Left renal pelvis (tissue), 4 donors: ENCODE measurements at places on chromosomes 4 and X.

- no peak for DNase-seq
Observed at GRCh38 chr4:3257103-3257555, 8.2 kb downstream of the MSANTD1 start.

DNA sequence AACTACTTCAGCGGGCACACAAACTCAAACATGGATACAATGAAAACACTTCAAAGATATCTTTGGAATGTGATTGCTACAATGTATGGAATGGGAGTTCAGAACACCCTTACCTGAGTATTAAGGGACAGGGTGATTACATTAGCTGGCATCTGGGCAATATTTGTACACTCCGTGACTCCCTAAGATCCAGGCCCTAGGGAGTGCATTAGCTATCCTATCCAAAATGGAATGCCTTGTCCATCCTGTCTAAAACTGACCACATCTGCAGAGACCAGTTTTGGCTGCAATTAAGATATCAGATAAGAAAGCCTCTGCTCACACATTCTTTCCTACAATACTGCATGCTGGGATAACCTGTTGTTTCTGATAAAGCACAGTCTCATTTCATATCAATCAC lies 176.6 kb upstream of the EMCN start:
- DNase-seq, result no peak

DNA sequence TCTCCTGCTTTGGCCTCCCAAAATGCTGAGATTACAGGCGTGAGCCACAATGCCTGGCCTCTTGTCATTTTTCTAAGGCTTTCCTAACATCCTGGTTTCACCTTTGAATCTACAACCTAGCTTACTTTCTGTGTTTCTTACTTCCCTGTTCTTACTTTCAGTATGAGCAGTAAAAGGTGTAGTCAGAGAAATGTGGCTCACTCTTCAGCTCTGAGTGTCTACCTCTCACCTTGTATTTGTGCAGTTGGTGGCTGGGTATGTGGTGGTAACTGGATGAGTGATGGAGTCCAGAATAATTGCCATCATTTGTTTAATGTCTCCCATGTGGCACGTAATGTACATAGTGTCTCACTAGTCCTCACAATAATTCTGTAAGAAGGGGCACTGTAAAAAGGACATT lies 19.1 kb upstream of the CXCL11 start:
- no peak for DNase-seq

DNA sequence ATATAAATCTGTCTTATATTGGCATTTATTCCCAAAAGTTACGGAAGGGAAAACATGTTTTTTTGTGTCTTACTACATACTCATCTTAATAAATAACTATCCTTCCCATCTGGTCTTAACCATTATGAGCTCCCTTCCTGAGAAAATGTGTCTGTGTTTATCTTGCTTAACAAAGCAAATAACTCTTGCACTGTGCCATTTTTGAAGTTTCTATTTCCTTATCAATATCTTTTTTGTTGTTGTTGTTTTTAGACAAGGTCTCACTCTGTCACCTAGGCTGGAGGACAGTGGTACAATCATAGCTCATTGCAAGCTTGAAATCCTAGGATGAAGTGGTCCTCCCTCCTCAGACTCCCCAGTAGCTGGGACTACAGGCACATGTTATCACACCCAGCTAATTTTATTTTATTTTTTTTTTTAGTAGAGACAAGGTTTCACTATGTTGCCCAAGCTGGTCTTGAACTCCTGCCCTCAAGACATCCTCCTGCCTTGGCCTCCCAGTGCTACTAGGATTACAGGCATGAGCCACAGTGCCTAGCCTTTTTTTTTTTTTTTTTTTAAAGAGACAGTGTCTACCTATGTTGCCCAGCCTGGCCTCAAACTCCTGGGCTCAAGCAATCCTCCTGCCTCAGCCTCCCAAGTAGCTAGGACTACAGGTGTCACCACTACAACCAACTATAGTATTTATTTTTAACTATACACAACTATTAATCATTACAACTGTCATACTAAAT lies 36.9 kb downstream of the CNOT6L start:
- no peak for DNase-seq

GRCh38 chrX:101385026-101385684 lies 836 bp downstream of the BTK start:
- DNase-seq, result no peak

DNA sequence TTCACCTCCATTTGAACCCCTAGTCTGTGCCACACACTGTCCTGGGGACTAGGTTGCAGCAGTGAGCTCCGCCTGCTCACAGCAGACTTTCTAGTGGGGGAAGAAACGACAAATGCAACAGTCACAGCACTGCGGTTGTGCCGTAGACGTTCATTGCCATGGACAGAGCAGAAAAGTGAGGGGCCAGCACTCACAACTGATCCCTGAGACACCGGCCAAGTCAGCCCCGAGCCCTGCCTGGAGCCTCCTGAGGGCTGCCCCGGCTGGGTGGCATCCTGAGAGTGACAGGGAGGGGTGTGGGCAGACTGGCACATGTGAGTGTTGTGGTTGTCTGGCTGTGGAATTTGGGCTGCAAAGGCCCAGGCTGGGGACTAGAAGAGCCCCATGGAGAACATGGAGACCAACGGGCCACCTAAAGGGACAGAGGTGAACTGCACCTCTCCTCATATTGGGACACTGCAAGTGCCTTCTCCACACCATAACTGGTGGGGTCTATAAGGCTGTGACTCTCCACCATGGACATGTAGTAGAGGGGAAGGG lies 4.6 kb downstream of the DUSP9 start:
- no peak for DNase-seq

DNA sequence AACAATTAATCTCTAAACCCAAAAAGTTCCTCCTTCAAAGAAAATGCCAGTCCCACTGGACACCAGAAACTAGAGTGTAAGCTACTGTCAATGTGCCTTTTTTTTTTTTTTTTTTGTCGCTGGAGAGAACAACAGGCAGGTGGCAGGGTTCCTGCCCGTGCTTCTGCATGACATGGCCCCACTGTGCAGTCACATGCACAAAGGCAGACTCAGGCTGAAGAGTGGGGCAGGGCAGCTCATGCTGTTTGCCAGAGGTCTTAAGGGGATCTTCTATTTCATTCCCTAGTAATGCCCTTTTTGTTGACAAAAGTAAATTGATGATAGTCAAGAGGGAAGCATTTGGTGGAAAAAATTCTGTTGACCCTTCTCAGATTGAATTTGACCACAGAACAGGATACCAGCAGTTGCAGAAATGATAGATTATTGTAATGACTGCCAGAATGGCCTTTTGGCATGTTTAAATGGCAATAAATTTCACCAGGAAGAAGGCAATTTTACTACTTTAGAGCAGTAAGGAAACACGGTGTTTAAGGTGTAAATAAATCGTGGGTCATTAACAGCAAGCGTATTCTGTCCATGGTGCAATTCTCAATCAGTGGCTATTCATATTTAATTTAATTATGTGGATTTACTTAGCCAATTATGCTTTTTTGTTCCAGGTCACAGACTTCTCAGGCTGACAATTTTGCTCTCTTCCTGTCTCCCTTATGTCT lies 80.9 kb downstream of the NKX6-1 start:
- no peak for DNase-seq

DNA sequence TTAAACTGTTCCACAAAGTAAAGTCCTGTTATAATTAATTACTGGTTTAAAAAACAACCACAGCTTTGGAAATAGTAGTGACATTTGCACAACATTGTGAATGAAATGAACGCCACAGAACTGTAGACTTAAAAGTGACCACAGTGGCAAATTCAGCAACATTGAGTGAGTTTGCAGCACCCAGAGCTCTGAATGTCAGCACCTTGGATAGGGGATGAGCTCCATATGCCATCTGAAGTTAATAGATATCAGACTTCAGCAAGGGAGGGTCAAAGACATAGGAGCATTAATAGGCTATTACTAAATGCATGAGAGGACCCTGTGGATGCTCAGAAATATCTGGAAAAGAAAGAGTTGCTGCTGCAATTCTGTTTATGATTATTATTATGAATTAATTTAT lies 55.3 kb upstream of the KCNIP4 start:
- no peak for DNase-seq

DNA sequence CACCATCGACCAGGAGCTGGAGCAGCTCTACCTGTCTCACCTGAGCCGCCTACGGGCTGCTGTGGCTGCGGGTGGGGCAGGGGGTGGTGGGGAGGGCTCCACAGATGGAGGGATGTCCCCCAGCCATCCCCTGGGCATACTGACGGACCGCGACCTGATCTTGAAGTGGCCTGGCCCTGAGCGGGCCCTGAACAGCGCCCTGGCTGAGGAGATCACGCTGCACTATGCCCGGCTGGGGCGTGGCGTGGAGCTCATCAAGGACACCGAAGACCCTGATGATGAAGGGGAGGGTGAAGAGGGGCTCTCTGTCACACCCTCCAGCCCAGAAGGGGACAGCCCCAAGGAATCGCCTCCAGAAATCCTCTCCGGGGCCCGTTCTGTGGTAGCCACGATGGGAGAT lies 16.5 kb downstream of the PPP1R3F start:
- DNase-seq, result no peak

GRCh38 chrX:41737065-41737464 lies 13.1 kb downstream of the GPR82 start:
- no peak for DNase-seq

DNA sequence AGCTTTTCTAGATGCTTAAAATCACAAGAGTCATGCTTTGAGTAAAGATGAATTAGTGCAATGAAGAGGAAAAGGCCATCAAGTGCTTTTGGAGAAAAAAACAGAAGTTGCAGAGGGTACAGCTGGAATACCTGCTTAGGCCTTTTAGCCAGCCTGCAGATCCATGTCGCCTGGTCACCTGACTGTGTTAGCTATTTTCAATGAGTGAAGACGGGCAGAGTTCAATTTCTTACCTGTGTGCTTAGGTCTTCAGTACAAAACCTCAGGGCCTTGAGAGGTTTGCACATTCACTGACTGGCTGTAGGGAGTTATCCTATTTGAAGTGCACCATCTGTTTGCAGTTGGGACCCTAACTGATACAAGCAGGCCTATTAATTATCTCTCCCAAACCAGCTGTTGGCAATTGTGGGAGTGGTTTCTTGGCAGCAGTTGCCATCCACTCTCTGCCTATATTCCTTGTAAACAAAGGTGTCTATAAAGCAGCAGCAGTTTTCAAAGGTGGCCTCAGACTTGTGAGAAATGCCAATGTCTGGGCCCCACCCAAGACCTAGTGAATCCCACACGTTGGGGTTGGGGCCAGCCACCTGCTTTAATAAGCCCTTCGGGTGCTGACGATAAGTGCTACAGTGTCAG lies 16.3 kb upstream of the FAT1 start:
- no peak for DNase-seq

DNA sequence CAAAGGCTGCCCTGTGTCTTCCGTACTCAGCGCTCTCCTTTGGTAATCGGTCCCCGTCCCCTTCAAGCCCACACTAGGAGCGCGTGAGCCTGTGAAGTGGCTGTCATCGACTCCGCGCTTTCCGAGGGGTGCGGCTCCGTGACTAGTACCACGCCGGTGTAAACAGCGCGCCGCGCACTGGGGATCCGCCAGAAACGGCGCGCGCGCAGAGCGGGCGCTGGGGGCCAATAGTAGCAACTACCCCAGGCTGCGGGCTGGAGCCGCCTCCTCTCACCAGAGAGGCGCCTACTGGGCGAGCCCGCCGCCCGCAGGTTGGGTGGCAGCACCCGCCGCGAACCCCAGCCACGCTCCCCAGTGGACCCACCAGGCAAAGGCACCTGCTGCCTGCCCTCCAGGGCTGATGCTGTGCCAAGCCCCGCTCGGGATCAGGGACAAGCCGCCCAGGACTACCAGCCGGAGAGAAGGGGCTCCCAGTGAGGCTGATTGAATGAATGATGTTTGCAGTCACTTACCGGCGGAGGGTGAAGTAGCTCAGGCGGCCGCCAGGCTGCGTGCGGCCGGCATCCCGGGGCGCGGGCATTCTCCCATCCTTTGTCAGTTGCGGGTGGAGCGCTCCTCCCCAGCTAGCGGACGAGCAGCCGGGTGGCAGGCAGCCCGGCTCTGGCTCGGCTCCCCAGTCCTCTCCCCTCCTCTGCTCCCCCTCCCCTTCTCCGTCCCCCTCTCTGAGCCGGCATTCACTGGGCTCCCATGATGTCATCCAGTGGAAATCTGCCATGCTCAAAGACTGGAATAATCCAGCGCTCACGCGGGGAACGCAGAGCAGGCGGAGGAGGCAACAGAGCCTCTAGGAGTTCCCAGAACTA lies 370.3 kb upstream of the SMIM31 start:
- DNase-seq, result no peak

DNA sequence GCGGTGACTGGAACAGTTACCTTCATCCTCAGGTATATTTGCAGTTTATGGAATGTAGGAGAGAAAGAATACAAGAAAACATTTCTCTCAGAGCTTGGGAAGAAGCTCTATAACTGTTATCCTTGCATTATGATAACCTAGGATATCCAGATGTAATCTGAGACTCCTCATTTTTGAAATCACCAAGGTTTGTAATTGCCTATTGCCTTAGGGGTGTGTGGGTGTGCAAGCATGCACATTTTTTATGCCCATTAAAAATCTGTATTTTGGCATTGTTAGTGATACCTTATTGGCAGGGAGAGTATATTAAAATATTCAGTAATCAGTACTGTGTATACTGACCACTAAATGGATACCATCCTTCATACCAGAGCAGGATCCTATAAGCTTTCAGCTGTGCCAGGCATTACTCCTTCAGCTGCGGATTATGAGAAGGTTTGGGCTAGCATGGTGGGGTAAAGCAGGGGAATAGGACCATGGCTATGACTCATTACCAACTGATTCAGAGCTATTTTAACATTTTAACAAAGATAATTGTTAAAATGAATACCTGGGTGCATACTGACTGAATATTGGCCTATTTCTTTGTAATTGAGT lies 8.3 kb downstream of the SEC24B start:
- no peak for DNase-seq

DNA sequence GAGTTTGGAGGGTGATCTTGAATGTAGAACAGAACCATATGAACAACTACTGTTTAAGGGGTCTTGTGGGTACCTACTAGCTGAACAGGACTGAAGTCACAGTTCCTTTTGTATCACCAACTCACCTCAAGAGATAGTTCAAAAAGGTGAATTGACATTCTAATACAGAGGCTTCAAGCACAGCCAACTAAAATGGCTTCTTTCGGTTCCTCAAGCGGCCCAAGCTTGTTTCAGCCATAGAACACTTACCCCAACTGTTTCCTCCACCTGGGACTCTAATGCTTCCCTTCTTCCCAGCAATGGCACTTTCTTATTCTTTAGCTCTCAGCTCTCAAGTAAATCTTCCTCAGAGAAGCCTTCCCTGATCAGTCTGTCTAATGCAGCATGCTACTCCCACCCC lies 277.5 kb upstream of the GK2 start:
- no peak for DNase-seq

GRCh38 chr4:57080781-57081650 lies 29.2 kb downstream of the IGFBP7 start:
- no peak for DNase-seq
